ENCODE measurements at places on chromosomes 3 and 15.

- DNase-seq = peak; percentile 34
These were observed 642.3 kb upstream of the ADAMTS9 start for GRCh38 chr3:65330072-65330471.

- no peak for DNase-seq
These were observed 116.9 kb downstream of the ALDH1A2 start for GRCh38 chr15:57948351-57949289.

DNA sequence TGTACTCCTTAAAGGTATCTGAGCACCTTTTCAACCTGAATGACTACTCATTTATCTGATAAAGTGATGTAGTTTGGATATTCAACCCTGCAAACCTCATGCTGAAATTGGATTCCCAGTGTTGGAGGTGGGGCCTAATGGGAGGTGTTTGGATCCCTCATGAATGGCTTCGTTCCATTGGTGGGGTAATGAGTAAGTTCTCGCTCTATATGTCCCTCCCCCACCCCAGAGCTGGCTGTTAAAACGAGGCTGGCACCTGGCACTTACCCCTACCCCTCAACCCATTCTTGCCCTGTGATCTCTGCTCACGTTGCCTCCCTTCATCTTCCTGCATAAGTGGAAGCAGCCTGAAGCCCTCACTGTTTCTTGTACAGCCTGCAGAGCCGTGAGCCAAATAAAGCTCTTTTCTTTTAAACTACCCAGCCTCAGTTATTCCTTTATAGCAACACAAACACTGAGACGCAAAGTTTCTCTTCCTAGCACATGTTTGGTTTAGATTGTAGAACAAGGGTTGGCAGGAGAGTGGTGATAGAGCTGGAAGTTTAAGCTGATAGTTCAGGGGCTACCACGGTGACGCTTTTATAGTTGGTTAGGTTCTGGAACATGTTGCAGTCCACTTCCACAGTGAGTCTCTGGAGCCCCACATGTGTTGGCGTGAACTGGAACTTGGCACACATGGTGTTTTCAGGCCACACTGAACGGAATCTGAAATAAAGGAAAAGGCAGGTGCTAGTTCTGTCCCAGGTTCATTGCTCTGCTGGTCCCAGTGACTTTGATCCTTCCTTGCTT lies 11.8 kb downstream of the CCNDBP1 start:
- no peak for DNase-seq

- peak; percentile 76 for DNase-seq
These were observed 44.1 kb downstream of the LRIG1 start for GRCh38 chr3:66456711-66457173.

- no peak for DNase-seq
These were observed 63.6 kb downstream of the AAGAB start for GRCh38 chr15:67190813-67191212.

DNA sequence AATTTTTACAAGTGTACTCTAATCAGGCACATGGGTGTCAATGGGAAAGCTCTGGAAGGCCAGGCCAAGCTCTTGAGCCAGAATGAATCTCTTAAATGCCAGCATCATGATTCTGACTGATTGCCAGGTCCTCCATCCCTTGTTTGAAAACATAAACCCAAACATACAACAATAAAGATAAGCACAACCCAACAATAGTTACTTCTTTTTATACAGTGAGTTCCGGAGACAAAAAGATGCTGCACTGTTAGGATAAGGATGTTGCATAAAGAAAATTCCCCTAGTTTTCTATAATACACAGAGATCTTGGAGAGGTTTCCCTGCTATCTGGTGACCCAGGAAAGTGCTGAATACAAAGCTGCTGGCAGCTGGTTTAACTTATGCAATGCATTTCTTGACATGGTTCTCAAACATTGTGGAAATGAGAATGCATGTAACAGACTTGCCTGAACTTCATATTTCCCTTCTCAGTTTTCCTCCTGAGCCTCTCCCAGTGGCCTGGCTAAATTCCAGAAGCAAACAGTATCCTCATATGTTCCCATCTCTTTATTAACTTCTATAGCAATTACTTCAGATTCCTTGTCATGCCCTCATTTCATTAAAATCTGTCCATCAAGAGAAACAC lies 180.1 kb upstream of the PRICKLE2 start:
- DNase-seq = no peak

DNA sequence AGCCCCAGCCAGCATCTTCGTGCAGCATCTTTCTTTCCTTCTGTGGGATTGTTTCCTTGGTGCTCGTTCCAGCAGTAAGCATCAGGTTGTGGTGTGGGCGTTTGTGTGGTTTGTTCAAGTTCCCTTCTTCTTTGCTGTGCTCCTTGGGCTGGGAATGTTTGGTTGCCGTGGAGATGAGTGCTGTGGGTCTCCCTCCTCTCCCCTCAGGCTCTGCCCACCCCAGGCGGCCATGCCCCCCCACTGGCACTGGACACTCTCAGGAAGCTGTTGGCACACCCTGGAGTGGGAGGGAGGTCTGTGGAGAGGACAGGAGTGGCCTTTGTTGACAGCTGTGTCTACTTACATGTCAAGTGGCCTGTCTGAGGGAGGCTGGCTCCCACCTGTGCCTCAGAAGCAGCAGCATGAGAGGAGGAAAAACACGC lies 46.5 kb upstream of the SACM1L start:
- peak; percentile 86 for DNase-seq

All from astrocyte of the spinal cord (primary cell).